ENCODE measurements at places on chromosomes 6 and 20.

DNA sequence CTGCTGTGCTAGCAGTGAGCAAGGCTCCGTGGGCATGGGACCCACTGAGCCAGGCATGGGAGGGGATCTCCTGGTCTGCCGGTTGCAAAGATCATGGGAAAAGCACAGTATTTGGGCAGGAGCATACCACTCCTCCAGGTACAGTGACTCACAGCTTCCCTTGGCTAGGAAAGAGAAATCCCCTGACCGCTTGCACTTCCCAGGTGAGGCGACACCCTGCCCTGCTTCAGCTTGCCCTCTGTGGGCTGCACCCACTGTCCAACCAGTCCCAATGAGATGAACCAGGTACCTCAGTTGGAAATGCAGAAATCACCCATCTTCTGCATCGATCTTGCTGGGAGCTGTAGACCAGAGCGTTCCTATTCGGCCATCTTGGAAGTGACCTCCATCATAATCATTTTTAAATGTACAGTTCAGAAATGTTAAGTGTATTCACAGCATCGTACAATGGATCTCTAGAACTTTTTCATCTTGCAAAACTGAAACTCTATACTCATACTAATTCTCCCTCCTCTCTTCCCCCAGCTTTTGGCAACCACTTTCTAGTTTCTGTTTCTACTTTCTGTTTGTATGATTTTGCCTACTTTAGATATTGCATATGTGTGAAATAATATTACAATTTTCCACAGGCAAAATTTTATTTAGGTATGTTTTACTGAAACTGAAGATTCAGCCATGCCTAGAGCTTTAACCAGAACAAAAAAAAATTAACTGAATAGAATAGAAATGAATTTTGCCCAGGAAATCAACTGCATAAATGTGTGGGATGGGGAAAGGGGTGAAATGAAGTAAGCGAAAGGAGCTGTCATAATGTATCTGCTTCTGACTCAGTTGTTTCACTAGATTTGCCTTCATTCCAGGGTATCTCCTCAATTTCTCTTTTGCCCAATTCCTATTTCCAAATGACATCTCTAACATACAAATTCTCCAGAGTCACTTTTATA, 100.0 kb downstream of the RWDD2A start:
- no peak for DNase-seq

GRCh38 chr20:61798632-61799031, 267.0 kb downstream of the TAF4 start:
- no peak for DNase-seq

DNA sequence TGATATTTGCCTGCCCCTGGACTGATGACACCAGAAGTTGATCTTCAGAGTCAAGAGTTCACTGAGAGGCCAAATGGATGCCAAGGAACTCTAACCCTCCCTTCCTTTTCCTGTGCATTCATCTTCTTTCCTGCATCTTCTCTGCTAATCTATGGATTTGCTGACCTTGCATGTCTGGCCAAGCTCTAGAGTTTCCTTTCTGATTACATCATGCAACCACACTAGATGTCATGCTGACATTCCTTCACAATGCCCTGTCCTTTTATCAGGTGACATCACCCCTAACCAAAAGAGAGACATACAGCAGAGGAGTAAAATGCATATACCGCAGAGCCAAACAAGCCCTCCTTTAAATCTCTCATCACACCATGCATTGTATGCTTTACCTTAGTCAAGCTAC, 487.6 kb downstream of the TFAP2A start:
- DNase-seq = no peak

- no peak for DNase-seq
These were observed 32.8 kb downstream of the CD164 start for GRCh38 chr6:109349419-109349987.

DNA sequence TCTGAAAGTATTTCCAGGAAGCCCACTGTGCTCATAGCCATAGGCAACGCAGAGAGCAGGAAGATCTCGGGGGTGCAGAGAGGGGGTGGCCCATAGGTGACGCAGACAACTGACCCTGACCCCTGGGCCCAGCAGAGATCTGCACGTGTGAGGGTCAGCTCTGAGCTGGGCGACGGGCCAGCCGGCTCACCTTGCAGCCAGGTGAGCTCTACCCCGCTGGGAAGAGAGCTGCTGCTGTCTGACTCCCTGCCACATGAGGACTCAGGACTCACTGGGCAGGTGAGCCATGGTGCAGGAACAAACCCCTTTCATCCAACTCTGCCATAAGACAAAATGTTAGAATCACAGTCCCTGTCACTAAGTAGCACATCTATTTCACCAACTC, 19.6 kb downstream of the ZBTB46 start:
- DNase-seq = no peak

Data from esophagus squamous epithelium (tissue), 5 donors.